ENCODE measurements at places on chromosomes 3 and 15.

DNA sequence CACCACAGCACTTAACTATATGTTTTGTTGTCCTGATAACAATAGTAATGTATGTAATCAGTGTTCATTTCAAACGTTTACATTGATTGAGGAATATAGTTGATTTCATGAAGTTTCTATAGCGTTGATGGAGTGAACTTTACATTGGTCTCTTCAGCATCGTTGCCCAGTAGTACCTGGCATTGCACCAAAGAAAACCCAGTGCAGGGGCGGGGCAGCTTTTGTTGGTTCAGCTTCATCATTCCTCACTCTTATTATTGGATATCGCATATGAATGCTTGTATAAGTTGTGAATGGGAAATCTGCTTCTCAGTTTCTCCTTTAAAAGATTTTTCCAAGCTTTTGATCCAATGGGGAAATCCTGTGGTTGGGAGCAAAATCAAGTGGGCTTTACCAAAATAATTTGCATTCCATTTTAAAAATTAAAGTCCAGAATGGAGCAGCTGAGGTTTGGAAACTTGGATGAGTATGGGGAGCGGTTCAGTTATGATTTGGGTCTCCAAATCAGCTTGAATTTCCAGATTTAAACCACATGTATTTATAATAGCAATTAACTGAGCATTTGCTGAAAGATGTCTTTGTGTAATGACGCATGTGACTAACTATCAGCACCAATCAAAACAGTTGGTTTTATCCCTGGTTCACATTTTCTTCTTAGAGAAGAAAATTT, 213.7 kb downstream of the ALCAM start:
- no peak for DNase-seq
- no peak overlapping the region for H3K4me3 ChIP-seq
- H3K27me3 ChIP-seq, result peaks cover 5% of the 10 kb centered on the region
- no peaks in the 10 kb centered on the region for H3K36me3 ChIP-seq
- H3K27ac ChIP-seq, result no peak overlapping the region

DNA sequence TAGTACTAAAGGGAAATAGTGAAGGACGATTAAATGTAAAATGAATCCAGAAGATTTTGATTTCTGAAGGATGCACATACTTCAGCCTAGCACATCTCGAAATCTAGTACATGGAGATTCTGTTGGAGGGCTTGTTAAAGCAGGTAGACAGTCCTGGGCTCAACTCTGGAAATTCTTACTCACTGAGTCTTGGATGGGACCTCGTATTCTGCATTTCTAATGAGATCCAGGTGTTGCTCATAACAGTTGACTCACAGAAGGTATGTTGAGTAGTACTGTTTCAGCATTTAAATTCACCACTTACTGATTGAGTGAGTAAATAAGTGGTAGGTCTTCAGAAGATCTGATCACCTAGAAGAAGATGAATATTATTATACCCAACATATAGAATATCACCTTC, 623.4 kb upstream of the SGO1 start:
- H3K4me3 ChIP-seq, result no peak overlapping the region
- H3K27me3 ChIP-seq, result no peaks in the 10 kb centered on the region
- DNase-seq, result no peak
- no peaks in the 10 kb centered on the region for H3K4me1 ChIP-seq

GRCh38 chr15:97153356-97153965, 807.0 kb upstream of the ARRDC4 start:
- no peak overlapping the region for H3K27ac ChIP-seq
- H3K4me3 ChIP-seq, result no peak overlapping the region
- no peaks in the 10 kb centered on the region for H3K27me3 ChIP-seq
- H3K4me1 ChIP-seq, result no peaks in the 10 kb centered on the region

- H3K4me1 ChIP-seq, result no peaks in the 10 kb centered on the region
- no peaks in the 10 kb centered on the region for H3K36me3 ChIP-seq
- no peak overlapping the region for H3K4me3 ChIP-seq
- DNase-seq, result no peak
- no peaks in the 10 kb centered on the region for H3K27me3 ChIP-seq
- H3K27ac ChIP-seq, result no peak overlapping the region
These were observed 212.3 kb upstream of the CFAP20DC start for GRCh38 chr3:59262076-59262498.
